Stimulated activated CD8-positive, alpha-beta memory T cell treated with anti-CD3 and anti-CD28 coated beads, Interleukin-4, amount 100 ng/mL, for 48 hours (primary cell): ENCODE measurements at places on chromosomes 3 and 15.

GRCh38 chr3:115673881-115674280 lies 50.6 kb downstream of the GAP43 start:
- DNase-seq = no peak

DNA sequence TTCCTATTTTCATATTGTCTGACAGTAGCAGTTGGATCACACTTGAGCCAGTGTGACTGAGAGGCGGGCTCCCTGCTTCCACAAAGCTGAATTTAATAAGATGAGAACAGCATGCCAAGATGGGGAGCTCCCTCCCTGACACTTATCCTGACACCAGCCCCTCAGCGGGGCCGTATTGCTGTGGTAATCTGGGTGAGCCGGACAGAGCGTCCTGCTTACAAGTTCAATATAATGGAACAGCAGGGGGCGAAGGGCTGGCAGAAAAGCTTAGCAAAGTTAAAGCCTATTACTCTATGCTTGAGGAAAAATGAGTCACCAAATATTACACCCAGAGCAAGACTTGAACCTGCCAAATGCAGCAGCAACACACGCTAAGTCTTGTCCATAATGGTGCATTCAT lies 163.8 kb upstream of the CMC1 start:
- no peak for DNase-seq

GRCh38 chr15:78831229-78832207 lies 20.3 kb upstream of the ADAMTS7 start:
- DNase-seq = no peak

DNA sequence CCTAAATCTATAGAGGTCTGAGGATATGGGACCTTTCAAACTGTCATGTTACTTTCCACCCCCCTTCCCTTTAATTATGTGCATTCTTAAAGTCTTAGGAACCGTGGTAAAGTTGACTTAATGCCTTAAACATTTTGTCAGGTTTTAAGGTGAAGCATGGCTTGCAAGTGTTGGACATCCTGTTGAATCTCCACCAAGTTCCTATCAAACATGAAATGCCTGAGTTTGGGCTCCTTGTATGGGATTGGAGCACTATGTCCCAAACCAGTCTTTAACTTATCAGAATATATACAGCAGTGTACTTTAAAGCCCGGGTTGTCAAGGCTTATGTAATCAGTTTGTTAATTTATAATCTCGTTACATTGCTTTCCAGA lies 1.1 kb downstream of the SNRK start:
- DNase-seq = no peak

GRCh38 chr3:134352031-134352671 lies 22.1 kb downstream of the AMOTL2 start:
- DNase-seq = no peak
